H7 (cell line): ENCODE measurements at places on chromosomes 13 and 19.

- DNase-seq: no peak
These were observed 14.8 kb upstream of the EID2 start for GRCh38 chr19:39554701-39555311.

DNA sequence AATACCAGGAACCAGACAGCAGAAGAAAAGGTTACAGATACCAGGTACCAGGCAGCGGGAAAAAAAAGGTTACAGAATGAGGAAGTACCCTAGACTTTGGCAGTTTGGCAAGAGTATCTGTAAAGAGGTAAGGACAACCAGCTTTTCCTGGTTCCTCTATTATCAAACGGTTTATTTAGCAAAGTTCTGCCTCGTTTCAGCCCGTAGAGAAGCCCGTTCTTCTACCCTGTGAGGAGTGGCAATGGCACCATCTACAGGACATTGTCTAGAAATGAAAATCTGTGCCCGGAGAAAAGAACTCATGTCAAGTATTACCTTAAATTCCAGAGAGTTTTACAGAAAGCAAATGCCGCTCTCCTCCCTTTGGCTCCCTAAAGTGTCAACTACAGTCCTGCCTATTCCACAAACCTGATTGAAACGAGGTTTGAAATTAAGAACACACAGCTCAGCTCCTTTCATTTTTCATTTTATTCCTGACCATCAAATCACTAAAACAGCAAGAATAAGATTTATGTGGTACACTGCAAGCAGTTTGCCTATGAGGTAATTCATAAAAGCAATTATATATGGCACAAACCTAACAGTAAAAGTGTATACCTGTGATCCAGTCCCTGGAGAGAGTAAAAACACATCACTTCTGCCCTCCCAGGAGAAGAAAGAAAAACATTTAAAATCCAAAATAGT is 226.3 kb downstream of the SLC7A1 start:
- DNase-seq: no peak

GRCh38 chr13:50365408-50366391 is 350.5 kb downstream of the KCNRG start:
- DNase-seq: no peak

DNA sequence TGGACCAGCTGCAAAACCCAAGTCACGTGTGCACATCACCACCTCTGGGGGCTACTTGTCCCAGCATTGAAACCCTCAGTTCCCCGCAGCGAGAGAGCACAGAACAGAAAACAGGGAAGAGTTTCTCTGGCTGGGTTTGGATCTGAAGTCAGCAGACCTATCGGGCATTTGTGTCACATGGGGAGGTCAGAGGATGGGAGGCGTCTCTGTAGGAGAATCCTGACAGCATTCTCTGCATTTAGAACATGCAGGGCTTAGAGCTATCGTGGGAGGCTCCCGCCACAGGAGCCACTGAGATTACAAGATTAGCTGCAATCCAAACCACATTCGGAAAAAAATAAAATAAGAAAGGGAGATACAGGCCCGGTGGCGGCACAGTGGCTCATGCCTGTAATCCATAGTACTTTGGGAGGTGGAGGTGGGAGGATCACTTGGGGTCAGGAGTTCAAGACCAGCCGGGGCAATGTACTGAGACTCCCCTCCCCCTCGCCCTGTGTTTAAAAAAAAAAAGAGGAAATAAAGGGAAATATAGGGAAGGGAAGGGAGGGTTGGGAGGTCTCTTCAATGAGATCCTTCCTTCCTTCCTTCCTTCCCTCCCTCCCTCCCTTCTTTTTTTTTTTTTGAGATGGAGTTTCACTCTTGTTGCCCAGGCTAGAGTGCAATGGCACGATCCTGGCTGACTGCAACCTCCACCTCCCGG is 2.9 kb upstream of the TLE6 start:
- DNase-seq: peak; percentile 39

DNA sequence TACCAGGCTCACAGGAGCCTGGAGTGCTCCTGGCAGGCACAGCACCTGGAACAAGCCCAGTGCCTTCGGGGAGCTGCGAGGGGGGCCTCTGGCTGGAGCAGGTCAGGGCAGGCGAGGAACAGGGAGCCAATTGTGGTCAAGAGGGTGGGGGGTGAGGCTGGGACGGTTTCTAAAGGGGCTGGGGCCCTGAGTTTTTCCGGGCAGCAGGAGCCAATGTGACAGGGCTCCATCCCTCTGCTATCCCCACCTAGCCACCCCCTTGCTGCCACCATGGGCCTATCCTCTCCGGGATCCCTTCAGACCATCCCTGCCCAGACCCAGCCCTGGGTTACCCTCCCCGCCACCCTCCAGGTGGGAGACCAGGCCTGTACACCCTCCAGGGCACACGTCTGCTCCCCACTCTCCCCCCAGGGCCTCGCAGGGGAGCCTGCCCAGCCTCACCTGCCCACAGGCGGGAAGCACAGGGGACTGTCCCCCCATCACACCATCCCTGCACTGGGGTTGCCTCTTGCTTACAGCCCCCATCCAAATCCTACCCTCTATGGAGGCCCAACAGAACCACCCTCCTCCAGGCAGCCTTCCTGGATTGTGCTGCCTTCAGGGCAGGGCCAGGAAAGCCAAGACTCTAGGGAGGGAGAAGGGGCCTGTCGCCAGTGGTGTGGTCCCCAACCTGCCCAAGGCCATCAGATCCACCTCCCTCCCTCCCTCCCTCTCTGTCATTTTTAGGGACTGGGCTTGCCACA is 121.0 kb downstream of the URI1 start:
- peak; percentile 58 for DNase-seq

- DNase-seq: no peak
These were observed 3.9 kb upstream of the RCBTB2 start for GRCh38 chr13:48536621-48537250.

- DNase-seq: no peak
These were observed 1.5 kb upstream of the ZNF561 start for GRCh38 chr19:9622531-9622930.

GRCh38 chr13:47220453-47221140 is 323.7 kb upstream of the HTR2A start:
- DNase-seq: no peak

GRCh38 chr19:53102756-53103233 is 427 bp downstream of the ZNF160 start:
- DNase-seq: peak; percentile 74

DNA sequence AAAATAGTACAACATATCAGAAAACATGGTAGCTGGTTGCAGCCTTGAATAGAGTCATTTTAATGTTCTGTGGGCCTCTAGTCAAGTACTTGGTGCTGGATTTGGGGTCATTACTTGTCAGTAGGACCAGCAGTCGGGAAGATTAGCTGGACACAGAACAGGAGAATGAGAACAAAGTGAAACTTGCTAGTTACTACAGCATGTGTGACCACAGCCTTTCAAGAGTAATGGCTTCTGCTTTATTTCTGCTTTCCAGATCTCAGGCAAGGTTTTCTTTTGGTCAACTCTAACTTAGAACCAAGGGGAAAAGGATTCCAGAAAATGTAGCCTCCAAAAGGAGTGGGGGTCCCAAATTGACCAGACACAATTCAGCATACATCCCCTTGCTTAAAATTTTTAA is 17.1 kb upstream of the VWA8 start:
- DNase-seq: no peak

DNA sequence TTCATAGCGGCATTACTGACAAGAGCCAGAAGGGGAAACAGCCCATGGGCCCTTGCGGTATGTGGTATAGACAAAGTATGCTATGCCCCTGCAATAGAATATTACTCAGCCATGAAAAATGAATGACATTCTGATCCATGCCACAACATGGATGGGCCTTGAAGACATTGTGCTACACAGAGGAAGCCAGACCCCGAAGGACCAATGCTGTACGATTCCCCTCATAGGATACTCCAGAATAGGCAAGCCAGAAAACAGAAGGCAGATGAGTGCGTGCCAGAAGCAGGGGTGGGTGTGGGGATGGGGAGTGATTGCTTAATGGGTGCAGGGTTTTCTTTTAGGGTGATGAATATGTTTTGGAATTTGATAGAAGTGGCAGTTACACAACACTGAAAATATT is 342.0 kb downstream of the TEX29 start:
- DNase-seq: no peak
